Islet precursor cell (in vitro differentiated cells): ENCODE measurements at places on chromosomes 4 and X.

DNA sequence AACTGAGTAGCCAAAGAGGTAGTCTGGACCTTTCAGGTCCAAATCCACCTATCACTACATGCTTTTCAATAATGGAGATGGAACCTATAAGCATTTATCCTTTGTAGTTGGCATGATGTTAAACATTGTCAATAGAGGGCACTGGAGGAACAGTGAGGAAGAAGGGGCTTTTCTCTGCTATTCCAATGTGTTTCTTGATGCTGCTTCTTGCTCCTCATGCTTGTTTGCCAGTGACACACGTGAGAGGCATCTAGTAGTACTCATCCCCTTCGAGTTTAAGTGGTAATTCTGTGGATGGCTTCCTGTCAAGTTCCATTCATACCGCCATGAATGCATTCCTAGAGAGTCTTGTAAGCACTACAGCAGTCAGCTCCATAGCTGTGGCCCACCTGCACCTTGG, 84.0 kb downstream of the NAA11 start:
- DNase-seq, result peak; percentile 86

GRCh38 chr4:119204916-119205315, 7.6 kb upstream of the USP53 start:
- DNase-seq, result no peak

DNA sequence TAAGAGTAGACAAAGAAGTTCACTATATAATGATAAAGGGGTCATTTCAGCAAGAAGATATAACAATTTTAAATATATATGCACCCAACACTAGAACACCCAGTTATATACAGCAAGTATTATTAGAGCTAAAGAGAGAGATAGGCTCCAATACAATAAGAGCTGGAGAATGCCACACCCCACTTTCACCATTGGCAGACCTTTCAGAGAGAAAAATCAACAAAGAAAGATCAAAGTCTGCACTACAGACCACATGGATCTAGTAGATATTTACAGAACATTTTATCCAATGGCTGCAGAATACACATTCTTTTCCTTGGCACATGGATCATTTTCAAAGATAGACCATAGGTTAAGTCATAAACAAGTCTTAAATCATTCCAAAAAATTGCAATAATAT, 479.7 kb upstream of the DIAPH2 start:
- DNase-seq, result no peak

DNA sequence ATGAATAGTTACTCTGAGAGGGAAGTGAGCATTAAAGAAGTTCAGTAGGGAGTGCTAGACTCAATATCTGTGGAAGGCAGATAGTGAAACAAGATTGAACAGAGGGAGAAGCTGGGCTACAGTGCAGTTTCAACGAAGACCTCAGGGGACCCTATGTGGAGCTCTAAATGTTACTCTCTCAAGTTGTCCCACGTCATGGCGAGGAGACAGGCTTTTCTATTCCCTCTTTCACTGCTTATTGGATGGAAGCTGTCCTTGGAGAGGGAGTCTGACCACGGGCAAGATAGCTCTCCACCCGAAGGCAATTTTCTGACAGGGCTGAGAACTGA, 42.3 kb upstream of the CCSER1 start:
- DNase-seq, result no peak

DNA sequence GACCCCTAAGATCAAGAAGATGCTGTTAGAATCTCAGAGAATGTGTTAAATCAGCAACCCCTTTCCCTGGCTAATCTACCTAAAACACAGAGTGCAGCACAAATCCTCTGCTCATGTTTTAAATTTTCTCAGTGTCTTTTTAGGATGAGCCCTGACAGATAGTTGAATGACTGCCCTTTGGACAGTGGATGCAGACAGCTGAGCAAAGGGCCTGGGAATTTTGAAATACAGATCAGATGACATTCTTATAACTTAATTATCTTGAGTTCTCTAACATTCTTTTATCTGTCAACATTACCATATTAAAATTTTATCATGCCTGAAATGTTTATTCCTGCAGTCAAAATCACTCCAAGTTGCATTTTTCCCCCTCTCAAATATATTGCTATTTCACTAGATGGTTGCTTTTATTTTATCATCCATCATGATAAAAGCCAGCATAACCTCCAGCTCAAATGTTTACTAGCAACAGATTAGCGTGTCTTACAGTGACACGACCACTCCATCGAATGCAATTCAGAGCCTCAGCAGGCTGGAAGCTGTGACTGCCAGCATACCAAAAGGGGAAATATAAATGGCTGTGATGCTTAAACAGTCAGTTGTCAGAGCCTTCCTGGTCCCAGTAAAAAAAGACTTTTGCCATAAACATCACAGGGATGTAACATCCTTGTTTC, 22.8 kb upstream of the ARHGAP24 start:
- no peak for DNase-seq

DNA sequence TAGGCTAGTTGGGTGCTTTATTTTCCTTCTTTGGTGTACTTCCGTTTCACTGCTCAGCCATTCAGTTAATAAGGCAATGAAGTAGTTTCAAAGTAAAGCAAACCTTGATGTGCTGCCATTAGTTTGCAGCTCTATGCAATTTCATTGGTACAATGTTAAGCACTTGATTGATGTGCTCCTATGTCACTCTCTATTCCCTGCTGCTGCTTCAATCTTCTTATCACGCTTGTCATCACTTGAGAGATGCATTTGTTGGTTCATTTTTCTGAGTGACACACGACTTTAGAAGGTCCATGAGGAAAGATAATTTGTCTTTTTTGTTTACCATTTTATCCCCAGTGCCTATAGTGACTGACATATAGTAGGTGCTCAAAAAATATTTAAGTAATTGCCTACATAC, 871.0 kb upstream of the PABPC4L start:
- DNase-seq, result no peak

DNA sequence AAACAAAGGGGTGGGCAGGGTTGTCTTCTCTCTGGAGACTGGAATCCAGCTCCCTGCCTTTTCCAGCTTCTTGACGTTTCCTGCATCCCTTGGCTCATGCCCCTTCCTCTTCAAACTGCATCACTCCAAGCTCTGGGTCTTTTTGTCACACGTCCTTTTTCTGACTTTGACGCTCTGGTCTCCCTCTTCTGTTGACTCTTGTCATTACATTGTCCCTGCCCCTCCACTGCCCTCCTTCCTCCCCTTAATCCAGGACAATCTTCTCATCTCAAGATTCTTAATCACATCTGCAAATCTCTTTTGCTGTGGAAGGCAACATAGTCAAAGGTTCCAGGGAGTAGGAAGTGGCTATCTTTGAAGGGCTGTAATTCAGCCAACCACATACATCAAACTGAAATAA, 178.3 kb downstream of the TMA16 start:
- no peak for DNase-seq

DNA sequence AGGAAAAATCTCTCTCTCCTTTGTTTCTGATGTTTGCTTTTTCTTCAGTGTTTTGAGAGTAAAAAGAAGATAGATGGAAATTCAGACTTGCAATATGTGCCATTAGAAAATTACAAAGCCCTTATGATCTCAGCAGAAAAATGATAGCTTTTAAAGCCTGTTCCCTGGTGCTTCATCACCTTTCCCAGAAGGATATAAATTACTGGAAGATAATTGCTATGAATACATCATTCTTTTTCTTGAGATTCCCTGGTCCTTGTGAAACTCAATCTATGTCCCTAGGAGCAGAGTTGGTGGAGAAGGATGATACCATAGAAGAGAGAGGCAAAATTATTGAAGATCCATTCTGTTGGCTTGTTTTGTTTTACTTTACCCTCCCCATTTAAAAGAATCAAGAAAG, 86.5 kb downstream of the GLRA3 start:
- DNase-seq, result no peak

GRCh38 chr4:125283707-125284279, 31.0 kb upstream of the FAT4 start:
- no peak for DNase-seq

DNA sequence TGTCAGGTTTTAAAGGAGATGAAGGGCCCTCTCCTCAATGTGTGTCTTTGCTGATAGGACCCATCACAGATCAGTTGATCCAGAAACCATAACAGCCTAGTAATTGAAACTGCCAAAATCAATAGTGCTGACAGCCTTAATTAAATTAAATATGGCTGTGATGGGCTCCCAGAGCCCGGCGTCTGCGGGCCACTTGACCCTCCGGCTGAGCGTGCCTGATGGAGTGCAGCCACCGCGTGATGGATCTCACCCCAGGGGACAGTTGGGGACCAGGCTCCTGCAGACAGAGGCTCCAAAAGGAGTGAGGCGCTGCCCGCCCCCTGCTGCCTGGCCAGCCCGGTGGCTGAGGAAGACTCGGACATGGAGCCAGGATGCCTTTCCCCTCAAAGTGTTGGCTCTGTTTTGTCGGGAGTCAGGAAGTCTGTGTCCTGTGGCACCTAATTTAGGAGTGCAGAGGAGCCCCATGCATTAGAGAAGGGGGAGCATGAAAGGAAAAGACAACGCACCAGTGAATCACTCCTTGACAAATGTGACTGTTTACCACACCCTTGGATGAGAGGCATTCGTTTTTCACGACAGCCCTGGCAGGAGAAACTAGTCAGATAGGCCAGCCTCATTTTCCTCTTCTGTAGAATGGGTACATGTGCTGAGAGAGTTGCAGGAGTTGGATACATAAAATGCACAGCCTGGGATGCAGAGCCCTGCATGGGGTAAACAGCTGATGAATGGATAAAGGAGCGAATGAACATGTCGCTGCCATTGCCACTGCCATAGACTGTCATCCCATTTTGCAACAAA, 40.9 kb upstream of the MSX1 start:
- no peak for DNase-seq

GRCh38 chrX:11766487-11766886, 8.4 kb downstream of the MSL3 start:
- DNase-seq, result no peak

DNA sequence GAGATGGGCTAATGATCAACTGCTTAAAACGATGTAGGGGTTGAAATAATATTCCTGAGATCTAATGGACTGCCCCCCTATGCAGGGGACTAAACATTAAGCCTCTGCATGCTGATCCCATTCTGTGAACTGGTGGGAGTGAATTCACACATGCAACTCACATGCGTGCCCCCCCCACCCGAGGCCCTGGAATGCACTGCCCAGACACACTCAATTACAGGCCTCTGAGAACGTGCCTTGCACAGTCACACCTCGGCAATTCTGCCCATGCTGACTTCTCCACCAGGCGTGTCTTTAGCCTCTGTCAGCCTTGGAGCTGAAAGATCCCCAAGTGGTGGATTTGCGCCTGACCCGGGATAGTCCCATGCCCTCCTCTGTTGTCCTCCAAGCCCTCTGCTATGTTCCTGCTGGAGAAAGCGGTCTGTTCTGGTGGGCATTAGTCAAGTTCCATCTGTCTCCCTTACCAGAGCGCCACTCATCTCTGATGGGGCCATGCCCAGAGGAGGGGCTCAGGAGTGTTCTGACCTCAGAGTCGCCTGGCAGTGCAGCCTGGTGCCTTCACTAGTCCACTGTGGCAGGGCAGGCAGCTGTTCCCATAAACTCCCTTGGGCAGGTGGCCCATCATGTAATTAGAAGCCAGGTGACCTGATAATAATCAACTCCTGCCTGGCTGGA, 86.5 kb downstream of the DRD5 start:
- peak; percentile 66 for DNase-seq

GRCh38 chrX:72317139-72317538, 11.4 kb upstream of the CITED1 start:
- no peak for DNase-seq

DNA sequence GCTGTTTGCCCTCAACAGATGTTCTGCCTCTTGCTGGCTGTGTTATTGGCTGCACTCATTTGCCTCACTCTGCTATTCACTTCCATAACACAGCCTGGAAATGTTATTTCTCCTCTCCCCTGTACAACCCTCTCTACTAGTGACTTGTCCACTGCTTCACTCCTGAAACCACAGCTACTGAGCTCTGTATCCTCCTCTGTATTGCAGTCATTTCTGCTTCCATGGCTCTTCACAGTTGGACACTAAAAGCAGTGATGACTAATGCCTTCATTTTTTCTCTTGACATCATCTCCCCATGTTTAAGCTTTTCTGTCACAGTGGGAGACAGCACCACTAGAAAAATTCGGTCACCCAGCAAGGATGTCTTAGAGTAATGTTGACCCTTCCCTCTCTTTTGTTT, 123.0 kb upstream of the PPP1R2C start:
- no peak for DNase-seq

GRCh38 chrX:136147976-136148375, 643 bp downstream of the FHL1 start:
- DNase-seq, result no peak

GRCh38 chrX:46268412-46268811, 276.8 kb downstream of the ZNF674 start:
- no peak for DNase-seq

- DNase-seq, result no peak
These were observed 116.4 kb downstream of the CCNG2 start for GRCh38 chr4:77273412-77273811.

- no peak for DNase-seq
These were observed 292.4 kb downstream of the SLC7A11 start for GRCh38 chr4:137949746-137950145.

- peak; percentile 91 for DNase-seq
These were observed 114.3 kb upstream of the TEX13C start for GRCh38 chrX:125205133-125205917.

GRCh38 chrX:39736216-39737211, 361.2 kb downstream of the BCOR start:
- DNase-seq, result no peak

GRCh38 chr4:40388239-40388638, 53.1 kb downstream of the CHRNA9 start:
- DNase-seq, result peak; percentile 65

GRCh38 chr4:142404191-142404611, 441.9 kb downstream of the INPP4B start:
- no peak for DNase-seq

DNA sequence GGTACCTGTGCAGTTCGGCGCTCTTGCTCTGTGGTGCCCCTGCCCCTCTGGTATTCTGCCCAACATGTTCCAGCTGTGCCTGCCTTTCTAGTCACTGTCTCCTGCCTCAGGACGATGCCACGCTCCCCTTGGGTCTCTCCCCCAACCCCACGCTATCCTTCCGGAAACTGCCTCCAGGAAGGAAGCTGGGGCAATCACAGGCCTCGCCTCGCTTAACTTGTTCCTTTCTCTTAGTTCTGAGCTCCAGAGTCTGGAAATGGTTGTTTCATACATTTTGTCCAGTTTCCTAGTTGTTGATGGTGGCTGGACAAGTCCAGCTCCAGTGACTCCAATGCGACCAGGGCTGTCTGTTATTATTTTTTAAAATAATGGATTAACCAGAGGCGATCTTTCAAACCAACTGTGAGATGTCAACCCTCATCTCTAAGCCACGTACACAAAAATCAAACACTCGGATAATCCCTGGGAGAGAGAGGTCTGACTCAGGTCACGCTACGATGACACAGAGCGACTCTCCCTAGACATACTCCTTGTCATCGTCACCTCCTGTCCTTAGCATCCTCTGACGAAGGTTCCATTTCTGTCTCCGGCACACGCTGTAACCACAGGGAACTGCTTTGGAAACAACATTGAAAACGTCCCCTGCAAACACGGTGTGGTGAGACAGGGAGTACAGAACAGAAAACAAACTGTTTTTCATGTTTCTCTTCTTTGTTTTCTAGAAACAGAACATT, 62.5 kb downstream of the ABLIM2 start:
- no peak for DNase-seq

GRCh38 chrX:43868791-43869190, 13.5 kb downstream of the MAOB start:
- DNase-seq, result no peak
